ENCODE measurements at places on chromosomes 6 and 20. TPM values are rescaled to one million over a fixed set of nuclear protein-coding genes. Genes with fewer than 3 reads are reported as not detected.

DNA sequence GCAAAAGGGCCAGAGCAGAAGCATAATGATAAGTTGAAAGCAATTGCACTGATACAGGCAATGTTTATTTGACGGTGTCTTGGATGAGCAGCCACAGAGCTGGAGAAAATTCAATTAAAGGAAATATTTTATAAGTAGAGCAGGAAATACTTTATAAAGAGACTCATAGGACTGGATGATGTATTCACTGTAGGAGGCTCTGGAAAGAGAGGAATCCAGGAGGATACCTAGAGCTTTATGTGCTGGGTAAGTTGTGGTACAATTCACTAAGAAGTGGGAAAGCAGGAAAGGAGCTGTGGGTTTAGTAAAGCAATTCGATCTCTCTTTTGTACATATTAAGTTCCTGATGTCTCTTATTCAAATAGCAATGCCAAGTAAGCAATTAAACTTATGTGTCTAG is 86.3 kb downstream of the C6orf118 start:
- no peak for DNase-seq

DNA sequence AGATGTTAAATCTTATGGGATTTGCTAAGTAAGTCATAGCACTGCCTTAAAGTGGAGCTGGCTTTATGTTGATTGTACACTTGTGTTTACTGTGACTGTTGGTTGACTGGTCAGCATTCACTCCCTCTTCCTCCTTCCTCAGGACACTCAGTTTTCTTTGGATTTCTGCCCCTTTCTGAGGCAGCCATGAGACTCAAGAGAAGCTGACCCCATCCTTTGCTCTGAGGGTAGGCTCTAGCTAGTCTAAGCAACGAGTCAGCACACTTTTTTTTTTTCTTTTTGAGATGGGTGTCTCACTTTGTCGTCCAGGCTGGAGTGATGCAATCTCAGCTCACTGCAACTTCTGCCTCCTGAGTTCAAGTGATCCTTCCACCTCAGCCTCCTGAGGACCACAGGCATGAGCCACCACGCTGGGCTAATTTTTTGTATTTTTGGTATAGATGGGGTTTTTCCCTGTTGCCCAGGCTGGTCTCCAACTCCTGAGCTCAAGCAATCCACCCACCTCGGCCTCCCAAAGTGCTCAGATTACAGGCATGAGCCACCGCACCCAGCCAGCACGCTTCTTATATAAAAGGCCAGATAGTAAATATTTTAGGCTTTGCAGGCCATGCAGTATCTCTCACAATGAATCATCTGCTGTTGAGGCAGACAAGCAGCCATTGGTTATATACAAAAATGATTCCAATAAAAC is 191.4 kb downstream of the NFATC2 start:
- DNase-seq: peak; percentile 57

DNA sequence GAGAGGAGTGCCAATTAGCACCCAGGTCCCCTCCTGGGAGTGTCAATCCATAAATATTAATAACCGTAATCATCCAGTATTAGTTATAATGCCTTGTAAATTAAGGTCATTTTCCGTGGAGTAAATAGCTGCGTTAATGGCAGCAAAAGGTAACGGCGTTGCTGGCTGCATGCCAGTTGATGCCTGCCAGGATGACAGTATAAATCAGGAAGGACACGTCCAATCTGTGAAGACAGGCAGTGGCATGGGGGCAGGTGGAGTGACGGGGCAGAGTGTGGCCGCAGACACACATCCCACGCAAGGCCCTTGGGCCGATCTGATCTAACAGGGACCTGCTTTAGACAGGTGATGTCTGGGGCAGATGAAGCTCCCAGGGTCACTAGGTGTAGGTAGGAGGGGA is 49.1 kb downstream of the KCNB1 start:
- no peak for DNase-seq

- DNase-seq: no peak
Observed at GRCh38 chr6:27650620-27651370, 177.9 kb upstream of the ZNF184 start.

DNA sequence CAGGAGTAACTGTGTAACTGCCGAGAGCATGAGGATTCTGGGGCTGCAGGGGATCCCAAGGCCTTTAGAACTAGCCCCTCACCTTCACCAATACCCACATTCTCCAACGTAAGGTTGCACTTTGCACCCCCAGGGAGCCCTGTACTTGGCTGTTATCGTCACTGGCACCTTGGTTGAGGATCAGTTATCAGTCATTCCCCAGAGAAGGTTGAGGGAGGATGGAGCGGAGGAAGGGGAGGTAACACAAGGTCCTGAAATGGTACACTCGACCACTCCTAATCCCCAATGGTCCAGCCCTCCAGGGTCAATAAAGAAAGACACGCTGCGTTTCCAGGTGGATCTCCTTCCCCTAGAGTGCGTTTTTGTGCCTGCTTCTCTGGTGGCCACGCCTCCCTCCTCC is 1.1 kb upstream of the SPDEF start:
- DNase-seq: no peak

GRCh38 chr6:119627908-119628669 is 278.5 kb upstream of the MAN1A1 start:
- DNase-seq: no peak

- DNase-seq: no peak
Observed at GRCh38 chr20:37257988-37258387, 3.6 kb downstream of the GHRH start.

GRCh38 chr6:169252505-169253189 is 999 bp downstream of the THBS2 start:
- DNase-seq: peak; percentile 64

DNA sequence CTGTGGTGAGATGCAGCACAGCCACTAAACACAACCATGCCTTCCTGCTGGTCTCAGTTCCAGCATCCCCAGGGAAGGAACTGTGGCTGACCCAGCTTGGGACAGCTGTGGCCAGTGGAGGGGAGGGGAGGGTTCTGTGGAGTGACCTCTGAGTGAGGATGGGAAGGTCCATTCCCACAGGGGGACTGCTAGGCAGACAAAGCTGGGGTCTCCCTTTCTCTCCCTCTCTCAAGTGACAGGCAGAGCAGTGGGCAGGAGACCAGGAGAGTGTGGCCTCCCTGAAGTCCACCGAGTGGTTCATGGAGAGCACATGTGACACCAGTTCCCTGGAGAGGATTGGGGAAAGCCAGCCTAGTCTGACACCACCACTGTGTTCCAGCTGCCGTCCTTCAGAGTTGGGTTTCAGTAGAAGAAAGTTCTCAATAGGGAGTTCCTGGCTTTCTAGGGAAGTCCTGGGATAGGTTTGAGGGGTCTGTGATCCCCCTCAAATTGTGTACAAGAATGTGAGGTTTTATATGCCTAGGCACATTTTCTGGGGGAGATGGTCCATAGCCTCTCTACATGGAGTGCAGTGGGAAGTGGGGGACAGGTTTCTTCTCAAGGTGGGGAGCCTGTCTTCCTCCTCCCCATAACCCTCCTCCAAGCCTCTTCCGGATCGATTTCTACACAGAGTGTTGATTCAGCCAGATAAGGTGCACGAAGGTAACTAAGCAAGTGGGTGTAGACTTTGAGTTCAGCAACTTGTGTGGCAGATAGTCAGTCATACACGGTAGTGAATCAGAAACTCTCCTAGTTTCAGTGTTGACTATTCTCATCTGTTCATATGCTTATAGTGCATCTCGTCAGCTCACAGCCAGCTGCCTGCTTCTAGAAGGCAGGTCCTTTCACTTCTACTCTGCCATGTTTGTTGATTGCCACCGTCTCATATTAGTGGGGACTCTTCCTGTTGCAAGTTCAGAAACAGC is 18.9 kb downstream of the MANBAL start:
- DNase-seq: no peak

DNA sequence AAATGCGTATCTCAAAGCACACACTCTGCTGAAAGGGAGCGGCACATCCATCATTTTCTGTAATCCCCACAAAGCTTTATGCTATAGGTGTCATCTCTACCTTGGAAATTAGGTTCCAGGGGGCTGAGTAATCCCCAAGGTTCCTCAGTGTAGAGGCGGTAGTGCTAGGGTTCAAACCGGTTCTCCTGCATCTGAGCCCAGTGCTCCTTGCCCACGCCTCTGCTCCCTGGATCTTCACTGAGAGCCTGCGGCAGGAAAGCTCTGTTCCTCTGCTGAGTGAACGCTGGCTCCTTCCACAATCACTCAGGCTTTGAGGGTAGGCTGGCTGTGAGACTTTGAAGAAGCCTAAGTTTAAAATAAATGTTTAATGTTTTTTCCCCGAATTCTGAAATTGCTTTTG is 24.9 kb downstream of the SLC22A23 start:
- no peak for DNase-seq

DNA sequence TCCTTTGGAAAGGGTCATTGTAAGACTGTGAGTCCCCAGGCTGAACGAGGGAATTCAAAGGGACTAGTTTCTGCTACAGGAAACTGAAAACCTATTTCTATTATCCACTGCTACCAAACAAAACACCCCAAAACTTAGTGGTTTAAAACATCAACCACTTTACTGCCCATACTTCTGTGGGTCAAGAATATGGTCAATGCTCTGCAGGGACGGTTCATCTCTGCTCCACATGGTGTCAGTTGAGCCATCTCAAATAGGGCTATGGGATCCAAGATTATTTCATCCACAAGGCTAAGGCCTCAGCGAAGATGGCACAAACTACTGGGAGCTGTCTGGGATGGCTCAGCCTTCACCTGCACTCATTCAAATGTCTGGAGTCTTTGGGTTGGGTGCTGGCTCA is 65.5 kb downstream of the DZANK1 start:
- DNase-seq: no peak

DNA sequence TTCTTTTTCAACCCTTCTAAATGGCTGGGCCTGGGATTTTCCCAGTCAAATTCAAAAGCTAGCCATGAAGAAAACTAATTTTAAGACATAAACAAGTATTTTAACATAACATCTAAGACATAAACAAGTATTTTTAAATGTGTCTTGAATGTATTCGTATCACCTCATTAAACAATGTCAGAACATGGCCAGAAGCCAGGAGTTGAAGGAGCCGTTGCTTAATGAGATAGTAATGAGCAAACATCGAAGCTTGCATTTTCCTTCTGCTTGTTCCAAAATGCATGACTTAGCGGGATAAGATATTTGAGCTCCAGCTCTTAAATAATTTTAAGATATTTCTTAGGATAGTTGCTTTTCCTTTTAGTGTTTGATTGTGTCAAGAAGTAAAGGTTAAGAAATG is 4.2 kb upstream of the RNF182 start:
- no peak for DNase-seq

GRCh38 chr6:39952167-39952566 is 17.9 kb upstream of the MOCS1 start:
- peak; percentile 11 for DNase-seq

Gene OXT
- polyA plus RNA-seq: 0.59 TPM

GRCh38 chr6:134041093-134041492 is 11.3 kb downstream of the SLC2A12 start:
- DNase-seq: no peak

GRCh38 chr20:36574366-36575135 is 1.2 kb downstream of the TGIF2 start:
- peak; percentile 82 for DNase-seq

Gene CNR1
- 0.28 TPM for polyA plus RNA-seq

Gene CAGE1
- not detected for polyA plus RNA-seq

Gene DYNLT2
- 3.1 TPM for polyA plus RNA-seq

- no peak for DNase-seq
Observed at GRCh38 chr6:21872749-21873148, 279.2 kb downstream of the SOX4 start.

GRCh38 chr6:38354037-38354381 is 285.7 kb downstream of the BTBD9 start:
- DNase-seq: no peak

GRCh38 chr6:84222426-84222825 is 5.0 kb downstream of the CEP162 start:
- DNase-seq: no peak

Gene HDGFL1
- polyA plus RNA-seq: 0.16 TPM

DNA sequence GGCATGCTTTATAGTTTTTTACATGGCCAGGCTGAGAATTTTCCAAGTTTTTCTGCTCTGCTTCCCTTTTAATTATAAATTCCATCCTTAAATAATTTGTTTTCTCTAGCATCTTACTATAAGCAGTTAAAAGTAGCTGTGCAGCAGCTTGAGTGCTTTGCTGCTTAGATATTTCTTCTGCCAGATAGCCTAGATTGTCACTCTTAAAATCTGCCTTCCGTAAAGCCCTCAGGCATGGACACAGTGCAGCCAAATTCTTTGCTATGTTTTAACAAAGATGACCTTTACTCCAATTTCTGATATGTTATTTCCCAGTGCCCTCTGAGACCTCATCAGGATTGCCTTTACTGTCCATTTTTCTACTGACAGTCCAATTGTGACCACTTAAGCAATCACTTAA is 92.6 kb upstream of the SGK1 start:
- no peak for DNase-seq

GRCh38 chr6:157608221-157609075 is 214.6 kb upstream of the SNX9 start:
- no peak for DNase-seq

DNA sequence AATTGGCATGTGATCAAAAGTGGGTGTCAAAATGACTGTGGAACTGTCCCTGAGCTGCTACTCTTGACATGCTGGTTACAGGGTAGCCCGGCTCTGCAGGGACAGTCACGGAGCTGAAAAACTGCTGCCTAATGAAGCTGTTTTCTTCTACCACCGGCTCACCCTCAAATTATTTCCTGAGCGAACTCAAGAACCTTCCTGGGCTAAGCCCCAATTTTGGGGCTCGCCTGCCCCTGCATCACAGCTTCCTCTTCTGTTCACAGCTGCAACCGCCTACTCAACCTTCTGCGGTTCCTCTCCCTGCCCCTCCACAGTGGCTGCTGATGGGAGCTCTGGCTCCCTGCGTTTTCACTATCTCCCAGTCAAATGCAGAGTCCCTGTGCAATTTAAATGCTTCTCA is 110.8 kb upstream of the MLN start:
- no peak for DNase-seq

Gene NKAPL
- 1.4 TPM for polyA plus RNA-seq

Gene ZNF512B
- polyA plus RNA-seq: 26.8 TPM

- no peak for DNase-seq
Observed at GRCh38 chr6:146613947-146614346, 15.2 kb downstream of the ADGB start.

- DNase-seq: peak; percentile 67
Observed at GRCh38 chr20:19932170-19932667, 84.9 kb upstream of the NAA20 start.

Gene MAFB
- polyA plus RNA-seq: 8.8 TPM

DNA sequence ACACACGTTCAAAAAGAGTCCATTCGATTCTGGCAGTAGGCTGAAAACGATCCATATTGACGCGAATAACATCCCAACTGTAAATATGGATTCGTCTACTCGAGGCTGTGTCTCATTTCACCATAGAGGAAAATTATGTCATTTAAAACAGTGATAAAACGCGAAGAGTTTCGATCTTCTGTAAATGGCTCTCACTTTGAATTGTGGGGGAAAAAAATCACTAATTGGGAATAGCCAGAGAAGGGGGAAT is 845 bp upstream of the MARCKS start:
- no peak for DNase-seq
